Skeletal muscle cell (primary cell): ENCODE measurements at places on chromosomes 2 and 18.
A peak's percentile ranks its signal among the peaks of the same experiment; 100 is the strongest.

DNA sequence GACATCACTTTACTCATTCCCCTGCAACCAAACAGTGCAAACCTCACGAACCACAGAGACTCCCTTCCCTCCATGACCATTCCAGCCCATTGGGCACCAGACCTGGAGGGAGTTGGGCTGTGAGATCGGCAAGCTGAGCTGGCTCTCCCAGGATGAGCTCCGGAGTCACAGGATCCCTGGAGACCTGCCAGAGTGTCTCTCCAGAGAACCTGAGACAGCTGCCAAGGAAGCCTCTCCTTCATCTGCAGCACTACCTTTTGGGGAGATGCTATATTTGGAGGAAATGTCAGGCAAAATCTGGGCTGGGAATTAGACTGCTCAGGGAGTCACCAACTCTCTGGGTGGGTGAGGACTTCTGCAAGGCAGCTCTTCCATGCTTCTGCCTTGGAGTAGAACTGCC is 417.4 kb downstream of the TNS1 start:
- DNase-seq: no peak

GRCh38 chr18:25299426-25300300 is 52.3 kb downstream of the ZNF521 start:
- DNase-seq: peak; percentile 67

DNA sequence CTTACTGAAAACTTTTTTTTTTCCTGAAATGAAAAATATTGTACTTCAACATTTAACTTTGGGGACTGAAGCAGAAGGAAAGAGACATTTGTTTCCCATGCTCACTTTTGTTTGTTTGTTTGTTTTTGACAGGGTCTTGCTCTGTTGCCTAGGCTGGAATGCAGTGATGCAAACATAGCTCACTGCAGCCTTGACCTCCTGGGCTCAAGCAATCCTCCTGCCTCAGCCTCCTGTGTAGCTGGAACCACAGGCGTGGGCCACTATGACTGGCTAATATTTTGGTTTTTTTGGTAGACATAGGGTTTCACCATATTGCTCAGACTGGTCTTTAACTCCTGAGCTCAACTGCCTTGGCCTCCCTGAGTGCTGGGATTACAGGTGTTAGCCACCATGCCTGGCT is 70.9 kb upstream of the SPTBN1 start:
- DNase-seq: no peak

DNA sequence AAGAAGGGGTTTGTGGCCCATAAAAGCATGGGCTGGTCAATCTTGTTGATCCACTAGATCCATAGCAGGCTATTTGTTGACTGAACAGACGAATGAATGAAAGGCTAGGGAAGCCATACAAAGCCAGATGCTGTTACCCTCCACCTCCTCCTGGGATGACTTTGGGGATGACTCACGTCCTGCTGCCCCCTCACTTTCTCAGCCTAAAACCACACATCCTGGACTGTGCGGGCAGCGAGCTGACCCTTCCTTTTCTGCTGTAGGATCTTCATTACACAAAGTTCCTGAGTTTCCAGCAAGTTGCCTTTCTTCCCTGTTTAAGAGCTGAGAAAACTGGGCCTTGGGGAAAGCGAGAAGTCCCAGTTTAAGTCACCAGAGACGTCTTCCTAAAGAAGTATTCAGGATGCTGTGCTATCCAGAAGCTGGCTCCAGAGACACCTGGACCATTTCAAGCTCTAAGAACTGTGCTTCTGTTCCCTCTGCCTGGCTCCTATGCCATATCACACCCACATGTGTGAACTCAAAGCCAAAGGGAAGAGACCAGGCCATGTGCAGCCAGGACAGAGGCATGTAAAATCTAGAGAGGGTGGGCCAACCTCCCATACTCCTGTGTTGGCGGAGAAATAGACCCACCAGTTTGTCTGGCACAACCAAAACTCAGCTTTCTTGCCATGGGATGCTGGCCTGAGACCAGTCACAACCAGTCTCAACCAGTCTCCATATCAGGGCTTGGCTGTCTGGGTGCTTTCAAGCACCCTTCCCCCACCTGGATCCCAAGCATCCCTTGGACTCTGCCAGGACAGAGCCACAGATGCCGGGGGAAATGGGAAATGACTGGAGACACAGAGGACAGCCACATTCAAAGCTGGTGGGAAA is 4.7 kb upstream of the SLC20A1 start:
- peak; percentile 89 for DNase-seq

- DNase-seq: no peak
These were observed 68.1 kb downstream of the SDC1 start for GRCh38 chr2:20156836-20157192.

DNA sequence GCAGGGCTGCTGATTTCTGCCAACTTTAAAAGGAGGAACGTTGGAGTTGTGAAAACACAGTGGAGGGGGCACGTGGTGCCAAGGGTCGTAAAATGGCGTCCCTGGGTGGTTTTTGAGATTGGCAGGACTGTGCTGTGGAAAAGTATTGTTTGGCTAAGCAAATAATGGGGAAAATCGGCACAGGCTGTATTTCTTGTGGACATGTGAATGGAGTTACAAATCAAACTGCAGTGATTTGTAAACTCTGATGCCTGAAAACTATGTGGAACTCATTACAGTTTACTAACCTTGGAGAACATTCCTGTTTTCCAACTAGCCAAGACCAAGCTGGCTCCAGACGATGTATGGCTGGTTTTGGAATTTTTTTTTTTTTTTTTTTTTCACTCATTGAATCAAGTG is 68.7 kb downstream of the KCTD1 start:
- no peak for DNase-seq

DNA sequence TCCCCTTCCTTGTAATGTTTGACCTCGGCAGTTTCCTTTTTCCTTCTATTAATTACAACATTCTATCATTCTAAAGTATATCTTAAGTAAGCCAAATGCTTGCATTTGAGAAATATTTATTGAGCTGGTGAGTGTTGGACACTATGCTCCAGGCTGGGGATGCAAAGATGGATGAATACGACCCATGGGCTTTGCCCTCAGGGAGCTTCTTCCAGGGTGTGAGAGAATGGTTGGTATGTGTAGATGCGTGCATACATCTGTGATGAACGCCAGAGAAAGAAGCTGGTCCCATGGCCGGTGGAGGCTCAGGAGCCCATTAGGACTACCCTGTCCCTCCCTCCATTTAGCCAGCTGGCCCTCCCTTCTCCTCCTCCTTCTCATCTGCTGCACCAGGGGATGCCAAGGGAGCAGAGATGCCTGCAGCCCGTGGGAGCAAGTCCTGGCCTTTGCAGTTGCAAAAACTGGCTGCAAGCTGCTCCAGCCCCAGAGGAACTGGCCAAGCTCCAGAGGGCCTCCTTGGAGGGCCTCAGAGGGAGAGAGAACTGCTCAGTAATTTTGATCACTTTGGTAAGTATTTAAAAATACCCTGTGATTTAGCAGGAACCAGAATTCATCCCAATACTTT is 65.7 kb upstream of the FOSL2 start:
- DNase-seq: no peak

DNA sequence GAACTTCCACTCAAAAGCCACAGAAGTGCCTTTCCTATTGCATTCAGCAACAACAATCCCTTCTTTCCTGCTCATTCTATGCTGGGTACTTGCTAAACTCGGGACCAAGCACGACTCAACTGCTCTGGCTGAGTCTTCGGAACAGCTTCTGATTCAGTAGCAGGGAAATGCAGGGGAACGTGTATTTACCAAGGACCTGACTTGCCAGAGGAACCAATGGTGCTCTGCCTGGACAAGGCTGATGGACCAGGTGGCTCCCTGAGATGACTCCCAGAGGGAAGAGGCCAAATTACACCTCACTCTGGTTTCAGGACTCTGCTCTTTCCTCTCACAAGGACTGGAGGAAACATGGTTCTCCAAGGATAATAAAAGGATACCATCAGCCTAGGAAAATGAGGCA is 12.2 kb downstream of the CXCR2 start:
- DNase-seq: no peak

DNA sequence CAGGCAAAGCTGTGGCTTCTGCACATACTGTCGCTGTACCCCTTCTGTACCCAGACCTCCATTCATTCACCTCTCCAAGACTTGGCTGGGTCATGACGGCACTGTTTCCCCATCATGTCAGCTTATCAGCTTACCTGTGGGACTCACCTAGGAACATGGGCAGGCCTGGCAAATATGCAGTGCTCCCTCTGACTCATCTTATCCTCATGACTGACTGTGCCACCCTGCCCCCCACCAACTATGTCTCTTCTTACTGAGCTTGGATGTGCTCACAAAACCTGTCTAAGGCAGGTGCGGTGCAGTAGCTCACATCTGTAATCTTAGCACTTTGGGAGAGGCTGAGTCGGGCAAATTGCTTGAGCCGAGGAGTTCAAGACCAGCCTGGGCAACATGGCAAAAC is 152.4 kb downstream of the MGAT5 start:
- DNase-seq: no peak

- no peak for DNase-seq
These were observed 153.6 kb downstream of the COL4A4 start for GRCh38 chr2:227010433-227010832.

DNA sequence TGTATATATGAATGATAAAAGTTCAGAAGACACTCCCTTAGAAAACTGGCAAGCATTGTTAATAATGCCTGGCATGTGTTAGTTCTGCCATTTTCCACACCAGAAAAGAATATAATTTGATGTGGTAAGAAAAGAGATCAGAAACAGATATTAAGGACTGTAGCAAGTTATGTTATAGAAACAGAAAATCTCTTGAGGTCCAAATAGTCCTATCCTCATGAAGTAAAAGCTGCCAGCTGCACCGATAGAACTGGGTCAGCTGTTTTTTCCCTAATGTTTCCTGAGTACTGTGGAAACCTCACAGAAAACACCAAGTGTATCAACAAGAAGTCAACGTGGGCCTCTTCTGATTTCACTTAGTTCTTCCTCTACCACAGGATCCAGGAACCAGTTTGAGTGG is 56.9 kb upstream of the SDC1 start:
- DNase-seq: no peak

DNA sequence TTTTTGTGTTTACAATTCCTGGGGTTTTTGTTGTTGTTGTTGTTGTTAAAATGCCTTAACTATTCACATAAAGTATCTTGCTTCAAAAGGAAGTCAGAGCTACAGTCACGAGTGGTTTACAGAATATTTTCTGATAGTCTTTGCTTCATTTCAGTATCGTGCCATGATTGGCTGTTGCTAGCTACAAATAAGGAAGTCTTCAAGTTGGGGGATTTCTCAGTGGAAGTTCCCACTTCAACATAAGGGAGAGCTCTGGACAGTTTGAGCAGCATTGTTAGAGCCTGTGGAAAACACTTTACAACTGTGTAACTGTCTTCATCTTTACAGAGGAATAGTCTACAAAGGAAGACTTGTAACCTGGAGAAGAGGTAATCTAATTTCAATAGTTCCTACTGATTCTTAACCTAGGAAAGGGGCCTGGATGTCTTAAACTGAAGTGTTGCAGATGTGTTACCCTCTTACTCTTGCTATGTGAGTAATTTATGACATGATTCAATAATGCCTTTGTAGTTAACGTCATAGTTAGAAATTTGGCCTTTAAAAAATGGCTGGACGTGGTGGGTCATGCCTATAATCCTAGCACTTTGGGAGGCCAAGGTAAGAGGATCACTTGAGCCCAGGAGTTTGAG is 23.4 kb upstream of the TANK start:
- no peak for DNase-seq

GRCh38 chr2:147916067-147916466 is 71.2 kb downstream of the ACVR2A start:
- DNase-seq: no peak

DNA sequence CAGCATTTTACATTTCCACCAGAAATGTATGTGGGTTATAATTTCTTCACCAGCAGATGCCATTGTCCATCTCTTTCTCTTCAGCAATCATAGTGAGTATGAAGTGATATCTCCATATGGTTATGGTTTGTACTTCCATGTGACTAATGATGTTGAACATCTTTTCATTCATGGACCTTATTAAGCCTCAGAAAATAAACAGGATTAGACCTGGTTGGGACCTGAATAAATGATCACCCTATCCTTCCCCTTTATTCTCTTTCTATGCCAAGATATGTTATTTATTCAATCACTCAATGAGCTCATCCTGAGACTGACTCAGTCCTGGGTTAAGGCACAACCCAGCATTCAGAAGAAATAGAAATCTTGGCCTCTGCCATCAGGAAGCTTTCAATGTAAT is 86.6 kb downstream of the ANTXR1 start:
- peak; percentile 27 for DNase-seq

DNA sequence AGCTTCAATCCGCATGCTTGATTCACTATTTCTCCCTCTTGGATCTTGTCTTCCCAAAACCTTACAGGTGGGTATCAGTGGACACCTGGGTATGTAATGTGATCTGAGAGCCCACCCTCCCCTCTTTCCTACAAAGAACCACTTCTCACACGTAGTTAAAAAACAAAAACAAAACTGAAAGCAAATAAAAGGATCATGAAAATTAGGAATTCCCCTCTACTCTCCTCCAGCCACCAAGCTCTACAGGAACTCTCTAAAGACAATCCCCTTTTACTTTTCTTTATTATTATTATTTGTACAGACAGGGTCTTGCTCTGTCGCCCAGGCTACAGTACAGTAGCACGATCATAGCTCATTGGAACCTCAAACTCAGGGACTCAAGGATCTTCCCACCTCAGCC is 40.8 kb upstream of the MYO1B start:
- no peak for DNase-seq

GRCh38 chr18:56096861-56097260 is 508.9 kb upstream of the TCF4 start:
- no peak for DNase-seq

DNA sequence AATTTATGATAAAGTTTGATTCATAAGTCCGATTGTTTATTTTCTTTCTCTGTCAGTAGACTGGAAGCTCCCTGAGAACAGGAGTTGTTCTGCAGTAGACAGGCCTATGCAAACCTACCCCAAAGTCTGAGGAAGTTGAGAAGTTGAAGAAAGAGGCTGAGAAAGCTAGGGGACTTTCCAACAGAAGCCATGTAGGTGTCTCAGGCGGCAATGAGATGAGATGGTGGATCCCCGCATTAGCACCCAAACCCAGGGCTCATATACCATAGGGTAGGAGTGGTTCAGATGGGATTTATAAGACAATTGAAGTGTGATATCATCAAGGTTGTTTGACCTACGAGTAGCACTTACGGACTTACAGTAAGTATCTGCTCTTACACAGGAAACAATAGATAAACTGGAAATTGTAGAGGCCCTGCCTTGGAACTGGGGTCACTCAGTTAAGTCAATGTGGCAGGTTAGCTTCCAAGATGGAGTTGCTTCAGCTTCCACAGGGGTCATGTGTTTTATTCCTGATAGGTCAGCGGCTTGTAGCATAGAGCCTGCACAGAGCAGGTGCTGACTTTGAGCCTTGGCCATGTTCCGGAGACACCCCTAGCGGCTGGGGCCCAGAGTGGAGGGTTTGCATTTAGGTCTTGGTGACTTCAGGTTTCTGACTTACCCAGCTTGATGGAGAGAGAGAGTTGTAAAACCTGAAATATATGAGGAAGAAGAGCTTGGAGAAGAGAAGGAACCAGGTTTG is 2.3 kb upstream of the PSD4 start:
- no peak for DNase-seq
